ENCODE measurements at places on chromosomes 1 and 21.

DNA sequence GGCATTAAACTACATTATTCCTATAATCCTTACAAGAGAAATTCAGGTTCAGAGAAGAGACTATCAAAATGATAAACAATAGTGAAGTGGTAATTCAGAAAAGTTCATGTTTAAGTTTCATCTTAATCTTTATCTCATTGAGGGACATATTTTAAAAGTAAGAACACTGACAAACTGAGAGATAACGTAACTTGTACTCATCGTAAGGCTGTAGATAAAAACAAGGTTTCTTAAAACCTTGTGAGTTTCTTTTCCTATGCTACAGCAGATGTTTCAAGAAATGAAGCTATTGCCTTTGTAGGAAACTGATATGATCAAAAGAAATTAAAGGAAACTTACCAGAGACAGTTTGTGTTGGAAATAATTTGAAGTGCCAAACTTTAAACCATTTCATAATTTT is 65.0 kb downstream of the RERE start:
- no peak for DNase-seq

DNA sequence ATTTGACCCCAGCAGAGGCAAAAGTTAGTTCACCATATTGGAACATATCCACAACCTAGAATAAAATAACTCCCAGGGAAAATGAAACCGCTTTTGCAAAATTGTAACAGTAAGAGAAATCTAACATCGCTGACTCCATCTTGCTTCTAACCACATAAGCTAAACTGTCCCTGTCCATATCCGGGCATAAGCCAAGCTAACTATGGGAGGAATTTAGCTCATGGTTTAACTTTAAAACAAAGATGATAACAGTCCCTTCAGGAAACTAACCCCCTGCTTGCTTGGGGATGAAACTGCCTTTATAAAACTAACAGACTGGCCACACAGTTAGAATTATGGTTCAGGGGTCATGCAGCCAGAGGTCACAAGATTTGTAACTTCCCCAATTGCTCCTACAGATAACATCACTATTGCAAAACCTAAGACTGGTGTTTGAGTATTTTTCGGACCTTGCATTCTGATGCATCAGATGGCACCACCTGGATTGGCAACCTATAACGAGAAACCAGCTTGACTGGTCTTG is 46.3 kb downstream of the TESK2 start:
- no peak for DNase-seq

DNA sequence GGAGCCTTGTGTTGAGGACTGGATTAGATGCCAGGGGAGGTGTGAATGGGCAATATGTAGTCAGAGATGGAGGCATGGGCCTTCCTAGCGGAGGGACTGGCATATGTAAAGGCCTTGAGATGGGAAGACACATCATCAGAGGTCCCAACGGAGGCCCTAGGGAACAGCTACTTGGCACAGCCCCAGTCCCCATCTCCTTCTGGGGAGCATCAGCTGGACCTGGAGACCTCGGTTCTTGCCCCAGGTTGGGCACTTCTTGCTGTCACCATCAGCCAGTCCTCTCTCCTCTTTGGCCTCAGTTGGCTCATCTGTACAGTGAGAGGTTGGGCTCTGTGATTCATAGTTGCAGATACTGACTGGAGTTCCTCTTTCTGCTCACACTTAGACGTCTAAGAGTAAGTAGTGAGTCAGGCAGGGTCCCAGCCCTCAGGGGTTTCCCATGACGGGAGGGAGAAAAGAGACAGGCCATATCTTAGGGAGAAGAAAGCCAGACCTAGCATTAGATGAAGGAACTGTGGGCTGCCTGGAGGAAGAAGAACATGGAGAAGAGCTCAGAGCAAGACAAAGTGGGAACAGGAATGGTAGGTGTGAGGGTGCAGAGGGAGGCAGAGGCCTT is 3.4 kb upstream of the MARCKSL1 start:
- DNase-seq: no peak

DNA sequence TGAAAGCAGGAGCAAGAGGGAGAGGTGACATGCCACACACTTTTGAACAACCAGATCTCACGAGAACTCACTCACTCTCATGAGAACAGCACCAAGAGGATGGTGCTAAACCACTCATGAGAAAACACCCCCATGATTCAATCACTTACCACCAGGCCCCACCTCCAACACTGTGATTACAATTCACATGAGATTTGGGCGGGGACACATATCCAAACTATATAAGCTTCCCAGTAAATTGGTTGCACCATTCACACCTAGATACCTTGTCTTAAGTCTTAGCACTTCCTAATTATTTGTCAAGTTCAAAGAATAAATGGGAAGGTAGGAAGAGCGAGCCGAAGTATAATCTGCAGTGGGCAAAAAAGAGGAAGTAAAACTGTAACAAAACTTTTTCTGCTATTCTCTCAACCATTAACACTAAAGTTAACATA is 34.3 kb downstream of the AMY1C start:
- DNase-seq: no peak

Data from breast epithelium (tissue), 4 donors.